ENCODE measurements at places on chromosomes 6 and 20.

DNA sequence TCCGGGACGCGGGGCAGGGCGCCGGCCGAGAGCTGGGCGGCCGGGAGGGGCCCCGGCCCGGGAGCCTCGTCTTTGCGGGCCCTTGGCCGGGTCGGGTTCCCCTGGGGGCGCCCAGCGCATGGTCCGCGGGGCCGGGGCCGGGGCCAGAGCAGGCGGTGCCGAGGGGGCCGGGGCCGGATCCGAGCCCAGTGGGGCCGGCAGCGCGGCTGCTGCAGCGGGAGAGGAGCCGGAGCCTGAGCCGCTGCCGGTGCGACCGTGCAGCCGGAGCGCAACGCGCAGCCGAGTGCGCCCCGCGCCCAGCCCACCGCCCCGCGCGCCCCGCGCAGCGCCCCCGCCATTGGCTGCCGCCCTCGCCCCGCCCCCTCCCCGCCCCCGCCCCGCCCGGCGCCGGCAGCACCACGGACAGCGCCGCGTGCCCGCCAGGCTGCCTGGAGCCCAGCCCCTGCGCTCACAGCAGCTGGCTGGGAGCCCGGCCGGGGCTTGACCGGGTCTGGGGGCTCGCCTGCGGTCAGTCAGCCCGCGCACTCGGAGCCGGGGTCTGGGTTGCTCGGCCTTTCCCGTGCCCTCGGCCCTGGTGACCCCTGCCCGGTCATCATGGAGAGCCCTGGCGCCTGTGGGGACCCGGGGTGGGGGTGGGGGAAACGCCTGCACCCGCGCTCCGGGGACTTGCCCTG, at the start of gene HRH3:
HRH3 (minus strand) TSS at position 287 of the 674 bp plus-strand sequence. CDS start 308 bp downstream, outside the sequence.
- no peak for DNase-seq

- DNase-seq, result no peak
Observed at GRCh38 chr6:114564302-114564933, 221.6 kb upstream of the HS3ST5 start.

GRCh38 chr20:32201296-32201976, 6.1 kb downstream of the PLAGL2 start:
- DNase-seq, result no peak

- DNase-seq, result no peak
Observed at GRCh38 chr6:81996414-81996813, 243.9 kb upstream of the TENT5A start.

GRCh38 chr20:34150306-34151000, 38.4 kb upstream of the EIF2S2 start:
- no peak for DNase-seq

Measured in cortex of kidney (tissue), 1 donor.